ENCODE measurements at places on chromosomes 5 and 9.

DNA sequence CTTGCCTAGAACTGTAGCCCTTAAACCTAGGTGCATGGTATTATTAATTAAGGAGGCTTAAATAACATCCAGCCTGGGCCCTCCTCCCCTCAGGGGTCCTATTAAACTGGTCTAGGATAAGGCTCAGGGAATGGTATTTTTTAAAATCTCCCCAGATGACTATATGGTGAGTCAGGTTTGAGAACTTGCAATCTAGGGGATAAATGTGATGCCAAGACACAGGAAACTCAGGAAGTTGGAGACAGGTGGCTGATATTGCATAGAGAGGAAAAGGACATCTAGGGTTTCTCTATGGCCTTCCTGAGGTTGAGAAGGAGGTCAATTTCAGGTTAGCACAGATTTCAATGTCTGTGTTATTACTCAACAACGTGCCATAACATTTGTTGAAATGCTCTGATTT lies 581.0 kb downstream of the TLE1 start:
- DNase-seq, result peak; percentile 67

DNA sequence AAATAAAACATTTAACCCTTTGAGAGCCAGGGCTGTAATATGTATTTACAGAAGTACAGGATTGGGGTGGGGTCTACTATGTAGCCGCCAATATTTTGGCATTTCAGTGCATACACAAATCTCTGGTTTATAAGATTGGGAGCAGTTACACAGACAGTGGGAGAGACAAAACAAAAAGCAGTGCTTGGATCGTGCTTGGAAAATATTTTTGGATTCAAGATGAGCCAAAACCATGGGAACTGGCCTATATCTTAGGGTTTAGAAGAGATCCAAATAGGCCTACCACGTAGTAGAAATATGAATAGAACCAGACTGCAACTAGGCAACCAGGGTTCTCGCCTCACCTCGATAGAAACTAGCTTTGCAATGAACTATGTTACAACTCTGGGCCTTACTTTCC lies 169.6 kb downstream of the SLC12A2 start:
- no peak for DNase-seq

DNA sequence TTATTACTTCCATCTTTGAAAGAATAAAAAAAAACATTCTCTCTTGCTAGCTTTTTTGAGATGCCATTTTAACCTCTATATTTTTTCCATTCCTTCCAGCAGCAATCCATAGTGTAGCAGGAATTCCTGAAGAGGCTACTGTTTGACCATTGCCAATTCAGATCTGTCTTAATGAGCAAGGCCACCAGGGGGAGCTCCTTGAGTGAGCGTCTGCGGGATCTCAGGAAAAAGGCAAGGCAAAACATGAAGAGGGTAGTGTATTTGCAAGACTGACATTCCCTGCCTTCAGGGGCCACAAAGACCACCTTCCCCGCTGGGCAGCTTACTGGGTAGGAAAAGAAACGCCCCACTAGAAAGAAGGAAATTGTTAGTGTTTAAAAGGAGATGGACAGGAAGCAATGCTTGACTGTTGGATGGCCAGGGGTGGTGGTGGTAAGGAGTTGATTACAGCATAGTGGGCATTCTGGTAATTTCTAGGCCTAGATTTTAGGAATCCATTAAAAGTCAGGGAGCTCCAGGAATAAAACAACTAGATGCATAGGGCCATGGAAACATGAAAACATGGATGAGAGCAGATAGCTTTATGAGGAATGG lies 206.6 kb upstream of the HAPLN1 start:
- DNase-seq, result peak; percentile 46

GRCh38 chr5:178464431-178465048 lies 125.7 kb downstream of the COL23A1 start:
- no peak for DNase-seq

DNA sequence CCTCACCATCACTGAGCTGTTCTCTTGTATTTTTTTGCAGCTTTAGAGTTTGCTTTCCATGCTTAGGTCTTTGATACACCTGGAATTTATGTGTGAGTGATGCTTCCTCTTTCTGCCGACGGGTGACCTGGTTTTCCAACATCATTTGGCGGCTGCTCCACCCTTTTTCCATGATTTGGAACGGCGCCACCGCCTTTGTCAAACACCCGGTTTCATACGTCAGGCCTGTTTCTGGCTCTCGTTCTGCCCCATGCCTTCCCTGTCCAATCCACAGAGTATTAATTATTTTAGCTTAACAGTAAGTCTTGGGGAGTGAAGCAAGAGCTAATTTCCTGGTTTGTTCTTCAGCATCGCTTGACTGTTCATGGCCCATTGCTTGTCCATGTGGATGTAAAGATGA lies 30.2 kb downstream of the CACNA1B start:
- DNase-seq, result no peak

DNA sequence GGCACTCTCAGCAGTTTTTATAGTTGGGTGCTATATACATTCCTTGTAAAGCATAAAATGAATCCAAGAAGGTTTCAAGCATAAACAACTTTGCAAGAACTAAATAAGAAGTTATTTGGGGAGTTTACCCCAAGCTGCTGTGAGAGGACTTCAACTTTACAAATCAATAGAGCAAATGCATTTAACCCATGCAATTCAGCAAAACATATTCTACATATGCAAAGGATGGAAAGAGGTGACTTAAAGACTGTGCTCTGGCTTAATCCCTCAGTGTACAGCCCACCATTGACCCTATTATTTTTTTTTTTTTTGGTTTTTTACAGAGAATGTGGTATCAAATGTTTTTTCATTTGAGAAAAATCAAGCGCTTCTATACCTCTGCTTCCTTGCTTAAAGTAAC lies 736.5 kb downstream of the CETN3 start:
- no peak for DNase-seq

DNA sequence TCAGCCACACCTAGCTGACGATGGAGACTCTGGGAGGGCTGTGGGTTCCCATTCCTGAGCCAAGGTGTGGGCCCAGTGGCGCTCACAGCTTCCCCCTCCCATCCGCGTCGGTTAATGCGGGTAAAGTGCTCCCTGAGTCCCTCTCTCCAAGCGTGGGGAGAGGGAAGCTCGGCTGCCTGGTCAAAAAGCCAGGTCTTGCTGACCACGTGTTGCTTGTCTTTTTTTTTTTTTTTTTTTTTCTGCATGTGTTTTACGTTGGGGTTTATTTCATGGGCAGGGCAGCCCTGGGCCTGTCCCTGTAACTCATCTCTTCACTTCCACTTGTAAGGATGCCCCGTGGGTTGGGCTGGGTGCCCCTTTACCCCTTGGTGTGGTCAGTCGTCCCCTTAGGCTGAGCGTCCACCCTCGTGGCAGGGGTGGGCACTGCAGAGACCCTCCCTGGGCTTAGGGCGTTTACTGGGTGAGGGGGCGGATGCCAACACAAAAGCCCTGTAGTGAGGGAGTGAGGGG lies 11.9 kb downstream of the NKD2 start:
- no peak for DNase-seq

GRCh38 chr5:78766412-78766762 lies 117.8 kb upstream of the LHFPL2 start:
- no peak for DNase-seq

DNA sequence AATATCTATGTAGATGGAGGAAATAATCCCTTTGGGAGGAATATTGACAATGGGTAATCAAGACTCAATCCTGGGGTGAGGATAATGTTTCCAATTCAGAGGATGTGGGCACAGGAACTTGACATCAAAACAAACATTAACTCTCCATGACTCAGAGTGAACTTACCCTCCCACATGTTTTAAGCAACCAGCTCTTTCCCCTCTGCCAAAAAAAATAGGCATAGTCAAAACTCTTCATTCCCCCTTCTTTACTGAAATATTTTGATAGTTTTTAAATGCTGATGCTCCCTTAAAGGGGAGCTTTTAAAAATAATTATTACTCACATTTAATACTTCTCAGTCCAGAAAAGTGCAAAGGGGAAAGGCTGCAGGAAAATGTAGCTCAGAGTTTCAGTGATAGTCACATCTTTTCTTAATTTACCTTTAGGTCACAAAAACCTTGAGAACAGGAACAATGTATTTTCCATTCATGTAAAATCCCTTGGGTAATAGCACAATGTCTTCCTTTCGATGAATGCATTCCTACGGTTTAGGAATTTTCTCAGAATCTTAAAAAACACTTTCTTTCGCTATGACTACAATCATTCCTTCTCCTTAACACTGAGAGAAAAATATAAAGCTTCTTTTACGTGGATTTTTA lies 298.4 kb upstream of the GRAMD2B start:
- DNase-seq, result peak; percentile 87

DNA sequence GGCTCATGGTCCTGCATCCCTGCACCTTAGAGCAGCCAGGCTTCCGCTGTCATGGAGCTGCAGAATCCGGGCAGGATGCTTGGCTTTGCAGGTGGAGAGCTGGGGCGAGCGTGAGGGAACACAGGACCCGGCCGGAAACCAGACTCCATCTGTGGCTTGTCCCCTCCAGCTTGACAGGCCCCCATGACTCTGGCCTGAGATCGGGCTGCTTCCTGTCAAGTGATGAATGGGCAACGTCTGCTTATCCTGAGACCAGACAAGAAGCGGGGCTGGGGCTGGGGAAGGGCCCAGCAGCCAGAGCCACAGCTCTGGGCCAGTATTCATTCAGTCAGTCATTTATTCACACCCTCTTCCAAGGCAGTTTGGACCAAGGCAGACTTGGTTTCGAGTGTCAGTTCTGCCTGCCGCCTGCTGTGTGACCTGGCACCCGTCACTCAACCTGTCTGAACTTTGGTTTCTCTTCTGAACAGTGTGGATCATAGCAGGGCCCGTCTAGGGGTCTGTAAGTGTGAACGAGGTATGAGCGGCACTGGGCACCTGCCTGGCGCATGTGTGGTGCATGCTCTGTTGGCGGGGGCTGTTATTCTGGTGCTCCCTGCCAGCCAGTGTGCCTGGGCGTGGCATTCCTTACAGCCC lies 37.5 kb downstream of the NEK6 start:
- DNase-seq, result no peak

DNA sequence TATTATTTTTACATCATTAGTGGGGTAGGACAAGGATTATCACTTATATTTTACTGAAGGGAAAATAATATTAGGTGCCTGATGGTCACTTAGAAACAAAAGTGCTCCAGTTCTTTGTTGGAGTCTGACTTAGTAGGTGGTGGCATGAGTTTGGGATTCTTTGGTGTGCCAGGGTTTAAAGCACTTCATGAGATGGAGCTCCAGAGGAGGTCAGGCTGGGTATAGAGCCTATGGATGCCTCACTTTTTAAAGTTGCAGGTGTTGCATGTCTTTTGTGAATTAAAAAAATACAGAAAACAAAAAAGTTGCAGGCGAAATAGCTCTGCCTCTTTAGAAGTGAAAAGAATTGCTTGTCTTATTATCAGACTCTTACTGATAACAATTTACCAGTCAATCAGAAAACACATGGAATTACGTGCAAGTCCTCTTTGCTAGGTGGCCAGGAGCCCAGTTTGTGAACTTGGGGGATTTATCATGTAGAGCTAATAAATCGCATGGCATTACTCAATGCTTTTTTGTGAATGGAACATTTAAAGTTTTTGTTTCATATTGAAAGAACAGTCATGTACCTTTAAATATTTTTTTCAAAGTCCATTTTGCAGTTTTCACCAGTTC lies 1.6 kb downstream of the ITK start:
- no peak for DNase-seq

DNA sequence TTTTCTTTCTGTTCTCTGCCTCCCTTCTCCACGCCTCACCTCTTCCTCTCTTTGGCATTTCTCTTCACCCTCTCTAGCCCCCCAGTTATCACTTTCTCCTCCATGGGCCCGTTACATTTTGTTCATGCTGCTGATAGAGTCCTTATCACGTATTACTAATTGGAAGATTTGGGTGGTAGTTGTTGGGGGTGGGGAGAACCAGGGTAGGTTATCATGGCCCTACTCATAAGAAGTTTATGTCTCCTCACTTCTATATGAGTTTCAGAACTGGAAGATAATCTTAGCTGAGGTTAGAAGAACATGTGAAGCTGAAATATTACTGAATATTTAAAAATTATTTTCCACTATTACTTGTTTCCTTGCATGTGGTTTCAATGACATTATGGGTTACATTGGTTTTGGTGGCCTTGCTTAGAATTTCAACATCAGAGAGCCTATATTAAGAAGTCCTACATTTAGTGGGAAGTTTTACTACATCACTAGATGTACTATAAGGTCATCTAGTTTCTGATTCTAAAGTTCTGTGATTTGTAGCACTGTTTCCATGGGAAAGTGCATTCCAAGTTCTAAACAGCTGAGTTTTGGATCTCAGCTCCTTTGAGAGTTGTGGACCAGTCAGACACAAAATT lies 36.8 kb downstream of the PIP5K1B start:
- no peak for DNase-seq

DNA sequence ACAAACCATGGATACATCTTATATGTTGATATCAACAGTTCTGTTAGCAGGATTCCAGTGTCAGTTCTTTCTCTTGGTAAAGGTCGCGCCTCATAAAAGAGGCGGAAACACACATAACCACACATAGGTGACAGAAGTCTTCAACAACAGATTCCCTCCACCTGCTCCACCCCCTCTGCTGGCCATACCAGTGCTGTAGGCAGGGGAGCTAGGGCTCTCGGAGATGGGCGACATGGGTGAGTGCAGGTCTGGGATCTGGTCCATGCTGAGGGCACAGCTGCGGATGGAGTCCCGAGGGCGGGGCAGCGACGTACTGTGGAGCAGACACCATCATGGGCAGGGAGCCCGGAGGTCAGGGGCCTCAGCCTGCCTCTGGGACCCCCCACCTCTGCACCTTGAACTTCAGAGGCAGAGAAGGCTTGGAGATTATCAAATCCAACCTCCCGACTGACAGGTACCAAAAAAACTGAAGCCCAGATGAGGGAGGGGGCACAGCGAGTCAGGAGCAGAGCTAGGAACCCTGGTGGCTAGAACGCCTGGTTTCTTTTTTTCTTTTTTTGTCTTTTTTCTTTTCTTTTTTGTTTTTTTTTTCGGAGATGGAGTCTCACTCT lies 12.0 kb upstream of the TOR2A start:
- no peak for DNase-seq

DNA sequence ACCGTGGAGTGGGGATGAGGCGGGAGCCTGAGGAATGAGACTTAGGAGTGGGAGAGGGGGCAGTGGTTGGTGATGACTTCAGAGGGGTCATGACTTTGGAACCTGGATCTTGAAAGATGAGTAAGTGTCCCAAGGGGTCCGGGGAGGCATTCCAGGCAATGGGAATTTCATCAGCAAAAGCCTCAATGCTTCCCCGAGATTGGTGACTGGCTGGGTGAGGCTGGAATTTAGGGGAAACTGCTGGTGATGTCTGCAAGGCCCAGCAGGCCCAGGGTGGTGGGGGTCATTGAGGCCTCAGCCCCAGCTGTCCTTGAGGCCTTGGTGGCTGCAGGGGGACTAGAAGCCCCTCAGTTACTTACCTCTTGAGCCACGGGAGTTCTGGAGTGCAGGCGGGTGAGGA lies 7.5 kb downstream of the NDST1 start:
- DNase-seq, result no peak

GRCh38 chr5:25863811-25864210 lies 1174.6 kb downstream of the CDH9 start:
- no peak for DNase-seq

GRCh38 chr9:14344053-14344524 lies 30.1 kb upstream of the NFIB start:
- DNase-seq, result no peak

GRCh38 chr5:95825495-95825894 lies 3.0 kb upstream of the GLRX start:
- DNase-seq, result no peak

Data from bronchial epithelial cell (primary cell).